ENCODE measurements at places on chromosomes 6 and 20.

- DNase-seq = no peak
Observed at GRCh38 chr6:63672582-63673129, 37.1 kb downstream of the PHF3 start.

DNA sequence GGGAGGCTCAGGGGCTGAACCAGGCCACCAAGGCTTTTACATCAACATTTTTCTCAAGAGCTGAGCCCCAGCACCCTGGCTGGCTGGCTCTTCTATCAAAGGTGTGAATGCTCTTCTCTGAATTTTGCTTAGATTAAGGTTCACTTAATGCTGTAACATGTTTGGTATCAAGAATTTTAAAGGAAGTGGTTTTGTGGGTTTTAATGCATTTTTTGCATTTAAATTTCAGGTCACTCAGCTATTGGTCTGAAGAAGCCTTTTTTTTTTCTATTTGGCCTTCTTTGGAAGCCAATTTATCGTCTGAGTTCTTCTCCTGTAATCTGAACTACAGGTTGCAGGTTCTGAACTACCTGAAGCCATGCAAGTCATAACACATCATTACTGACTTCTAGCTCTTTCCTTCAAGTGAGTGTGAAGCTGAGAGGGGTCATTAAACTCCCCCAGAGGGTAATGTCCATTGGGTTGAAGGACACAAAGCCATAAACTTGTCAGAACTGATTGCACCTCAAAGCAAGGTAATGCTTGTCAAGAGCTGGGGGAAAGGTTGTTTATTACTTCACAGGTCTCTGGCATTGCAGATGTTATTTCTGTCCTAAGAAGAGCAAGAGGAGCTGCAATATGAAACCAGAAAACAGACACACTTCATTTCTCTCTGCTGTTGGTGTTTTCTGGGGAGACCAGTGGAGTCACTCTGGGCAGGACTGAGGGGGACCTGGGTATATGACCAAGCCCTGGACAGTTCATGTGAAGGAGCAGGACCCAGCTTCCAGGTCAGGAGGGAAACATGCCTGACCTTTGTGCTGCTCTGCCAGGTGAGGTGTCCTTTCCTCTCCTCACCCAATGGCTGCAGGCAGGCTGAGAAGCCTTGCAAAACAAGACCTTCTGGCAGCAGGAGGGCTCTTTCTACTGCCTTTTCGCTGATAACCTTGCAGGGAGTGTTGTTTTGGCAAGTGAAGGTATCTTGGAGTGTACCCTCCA, 26.1 kb upstream of the NEDD9 start:
- DNase-seq = no peak

- no peak for DNase-seq
Observed at GRCh38 chr6:1312473-1313367, 822 bp downstream of the FOXQ1 start.

DNA sequence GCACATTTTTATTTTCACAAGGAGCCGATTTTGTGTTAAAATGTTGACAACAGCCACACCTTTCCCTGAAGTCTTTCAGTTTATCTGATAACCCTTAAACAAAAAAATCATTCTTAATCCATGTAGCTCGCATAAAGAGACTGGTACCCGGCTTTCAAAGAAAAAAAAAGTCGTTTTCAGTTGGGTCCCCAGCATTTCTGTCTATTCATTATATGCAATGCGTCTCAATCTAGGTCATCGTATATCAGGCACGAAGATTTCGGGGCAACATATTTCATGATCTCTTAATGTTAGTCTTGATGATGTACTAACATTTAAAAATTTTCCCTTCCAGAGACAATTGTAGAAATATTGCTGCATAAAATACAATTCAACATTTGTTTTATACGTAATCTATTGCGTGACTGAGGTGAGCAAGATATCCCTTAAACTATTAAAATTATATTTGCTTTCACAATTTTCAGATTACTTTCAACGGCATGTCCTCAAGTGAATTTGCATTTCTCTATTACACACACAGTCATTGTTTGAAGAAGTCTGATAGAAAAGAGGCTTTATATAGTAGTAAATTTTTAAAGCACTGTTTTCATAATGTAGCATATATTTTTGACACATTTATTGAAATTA, 2.9 kb upstream of the TUBB2B start:
- no peak for DNase-seq

- no peak for DNase-seq
Observed at GRCh38 chr20:49666911-49667310, 46.8 kb downstream of the B4GALT5 start.

DNA sequence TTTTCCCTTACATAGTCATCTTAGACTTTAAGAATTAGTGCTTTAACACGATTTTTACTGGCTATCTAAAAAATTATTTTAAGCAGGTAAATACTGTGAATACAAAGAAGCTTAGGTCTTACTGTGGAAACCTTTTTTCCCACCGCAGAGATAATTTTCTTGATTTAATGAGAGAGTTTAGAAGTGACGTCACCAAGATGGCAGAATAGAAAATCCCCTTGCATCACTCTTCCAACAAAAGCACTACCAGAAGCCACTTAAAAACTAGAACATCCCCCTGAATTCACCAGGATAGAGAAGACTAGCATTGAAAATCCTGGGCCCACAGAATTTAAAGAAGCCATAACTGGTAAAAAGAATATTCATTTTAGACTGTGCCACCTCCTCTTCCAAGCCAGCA, 375.4 kb upstream of the PTCHD4 start:
- DNase-seq = no peak

GRCh38 chr20:51452091-51452613, 90.4 kb downstream of the NFATC2 start:
- no peak for DNase-seq

DNA sequence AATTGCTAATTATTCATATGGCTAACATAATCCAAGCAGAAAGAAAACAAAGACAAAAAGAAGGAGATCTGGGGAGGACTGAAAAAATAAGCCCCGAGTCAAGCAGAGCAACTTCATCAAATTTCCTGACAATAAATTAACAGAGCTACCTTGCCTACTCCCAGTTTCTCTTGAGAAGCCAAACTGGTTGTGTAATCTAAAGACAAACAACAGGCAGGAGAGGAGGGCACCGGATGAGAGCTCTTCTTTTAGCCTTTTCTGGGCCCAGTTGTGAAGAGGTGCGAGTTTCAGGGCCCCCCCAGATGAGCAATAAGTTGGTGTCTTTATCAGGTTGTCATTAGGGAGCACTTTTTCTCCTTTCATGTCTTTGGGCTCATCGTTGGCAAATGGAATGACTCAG, 197.1 kb upstream of the PCSK2 start:
- no peak for DNase-seq

- DNase-seq = no peak
Observed at GRCh38 chr6:145036848-145037567, 698.3 kb downstream of the EPM2A start.

GRCh38 chr6:167786853-167787675, 39.6 kb upstream of the AFDN start:
- DNase-seq = no peak

Measured in smooth muscle cell of the brain vasculature (primary cell).